ENCODE measurements at places on chromosomes 6 and 20. TPM values are rescaled to one million over a fixed set of nuclear protein-coding genes. Genes with fewer than 3 reads are reported as not detected.
A peak's percentile ranks its signal among the peaks of the same experiment; 100 is the strongest.

DNA sequence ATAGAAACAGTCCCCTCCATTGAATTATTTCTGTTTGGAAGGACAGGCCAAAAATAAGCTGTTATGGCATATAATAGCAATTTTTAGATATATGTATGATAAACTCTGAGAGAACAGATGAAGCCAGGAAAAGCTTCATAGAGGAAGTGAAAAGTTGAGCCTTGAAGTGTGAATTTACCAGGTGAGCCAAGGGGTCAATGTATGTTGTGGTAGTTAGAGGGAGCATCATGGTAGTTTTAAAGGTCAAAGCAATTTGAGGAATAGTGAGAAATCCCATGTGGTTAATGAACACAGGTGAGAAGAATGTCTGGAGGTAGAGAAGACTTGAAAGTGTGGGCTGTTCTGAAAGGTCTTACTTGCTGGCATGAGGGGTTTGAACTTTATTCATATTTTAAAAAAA, 47.0 kb downstream of the COL19A1 start:
- H3K36me3 ChIP-seq: no peaks in the 10 kb centered on the region
- no peaks in the 10 kb centered on the region for H3K27me3 ChIP-seq
- DNase-seq: no peak
- H3K4me3 ChIP-seq: no peak overlapping the region
- H3K4me1 ChIP-seq: no peaks in the 10 kb centered on the region

Gene PLCB4
- 17.7 TPM for total RNA-seq

- H3K36me3 ChIP-seq: no peaks in the 10 kb centered on the region
- peak overlapping the region; percentile 10 for H3K27ac ChIP-seq
- H3K4me3 ChIP-seq: peak overlapping the region; percentile 67
- H3K4me1 ChIP-seq: peaks cover 4% of the 10 kb centered on the region
- DNase-seq: no peak
These were observed 1.7 kb downstream of the NECAB3 start for GRCh38 chr20:33672426-33673113.

GRCh38 chr6:168943231-168943905, 310.3 kb downstream of the THBS2 start:
- H3K4me1 ChIP-seq: no peaks in the 10 kb centered on the region
- no peaks in the 10 kb centered on the region for H3K27me3 ChIP-seq
- no peak overlapping the region for H3K27ac ChIP-seq
- no peaks in the 10 kb centered on the region for H3K36me3 ChIP-seq
- DNase-seq: no peak
- H3K4me3 ChIP-seq: no peak overlapping the region

DNA sequence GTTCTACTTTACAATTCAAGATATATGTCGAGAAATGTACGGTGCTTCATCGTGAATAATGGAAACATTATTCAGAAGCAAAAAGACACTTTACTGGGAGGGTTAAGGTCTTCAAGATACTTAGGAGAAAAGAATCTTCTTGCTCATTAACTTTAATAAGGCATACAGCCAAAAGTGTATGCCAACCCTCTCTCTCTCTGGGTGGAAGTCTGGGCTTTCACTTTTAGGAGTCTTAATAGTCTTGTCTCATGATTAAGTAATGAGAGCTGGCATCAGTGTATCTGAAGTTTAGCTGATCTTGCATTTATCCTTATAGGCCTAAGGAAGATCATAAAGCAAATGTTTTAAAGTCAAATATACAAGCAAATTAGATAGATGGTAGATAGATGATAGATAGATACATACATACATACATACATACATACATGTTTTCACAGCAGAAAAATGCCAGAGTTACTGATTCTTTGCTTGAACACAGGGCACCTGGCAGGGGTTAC, 21.5 kb downstream of the OLIG3 start:
- no peaks in the 10 kb centered on the region for H3K4me1 ChIP-seq
- H3K27ac ChIP-seq: no peak overlapping the region
- no peaks in the 10 kb centered on the region for H3K27me3 ChIP-seq
- H3K4me3 ChIP-seq: no peak overlapping the region

GRCh38 chr6:169315830-169316614, 62.4 kb upstream of the THBS2 start:
- no peak for DNase-seq
- H3K4me3 ChIP-seq: no peak overlapping the region
- H3K4me1 ChIP-seq: no peaks in the 10 kb centered on the region
- H3K27ac ChIP-seq: no peak overlapping the region

- H3K27ac ChIP-seq: peak overlapping the region; percentile 89
- peak overlapping the region; percentile 89 for H3K4me3 ChIP-seq
These were observed 2.5 kb downstream of the RPL10A start for GRCh38 chr6:35470663-35471120.

Gene THBD
- 28.2 TPM for total RNA-seq

GRCh38 chr20:36836591-36837269, 39.2 kb upstream of the TLDC2 start:
- no peaks in the 10 kb centered on the region for H3K27me3 ChIP-seq
- H3K27ac ChIP-seq: peak overlapping the region; percentile 46
- no peak overlapping the region for H3K4me3 ChIP-seq
- no peaks in the 10 kb centered on the region for H3K36me3 ChIP-seq
- no peaks in the 10 kb centered on the region for H3K4me1 ChIP-seq

DNA sequence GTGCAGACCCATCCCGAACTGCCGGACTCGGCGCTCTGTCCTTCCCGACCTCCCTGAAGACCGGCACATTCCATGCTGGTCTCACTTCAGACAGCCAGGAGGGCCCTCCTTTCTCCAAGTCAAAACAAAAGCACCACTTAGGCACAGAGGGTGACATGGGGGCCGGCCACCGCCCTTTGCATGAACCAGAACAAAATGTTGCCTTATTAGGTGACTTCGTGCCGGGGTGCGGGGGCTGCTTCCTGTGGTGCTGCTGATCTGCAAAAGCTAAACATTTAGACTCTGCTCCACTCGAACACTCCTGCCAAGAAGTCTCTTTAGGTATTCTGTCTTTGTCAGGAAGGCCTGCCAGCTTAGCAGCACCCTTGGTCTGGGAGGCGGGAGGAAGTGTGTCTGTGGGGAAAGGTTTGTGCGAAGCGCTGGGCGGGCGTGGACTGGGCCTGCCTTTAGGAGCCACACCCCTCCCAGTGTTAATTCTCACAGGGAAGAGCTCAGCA, 133.8 kb downstream of the SMOC2 start:
- H3K4me1 ChIP-seq: no peaks in the 10 kb centered on the region
- H3K4me3 ChIP-seq: peak overlapping the region; percentile 9
- H3K27ac ChIP-seq: peak overlapping the region; percentile 45
- H3K27me3 ChIP-seq: no peaks in the 10 kb centered on the region
- no peaks in the 10 kb centered on the region for H3K36me3 ChIP-seq

Gene TFAP2C
- 66.9 TPM for total RNA-seq

- H3K4me1 ChIP-seq: no peaks in the 10 kb centered on the region
- H3K27ac ChIP-seq: peak overlapping the region; percentile 25
- H3K4me3 ChIP-seq: no peak overlapping the region
- no peaks in the 10 kb centered on the region for H3K36me3 ChIP-seq
- no peaks in the 10 kb centered on the region for H3K27me3 ChIP-seq
- DNase-seq: no peak
These were observed 9.5 kb upstream of the PAQR8 start for GRCh38 chr6:52352239-52353018.

DNA sequence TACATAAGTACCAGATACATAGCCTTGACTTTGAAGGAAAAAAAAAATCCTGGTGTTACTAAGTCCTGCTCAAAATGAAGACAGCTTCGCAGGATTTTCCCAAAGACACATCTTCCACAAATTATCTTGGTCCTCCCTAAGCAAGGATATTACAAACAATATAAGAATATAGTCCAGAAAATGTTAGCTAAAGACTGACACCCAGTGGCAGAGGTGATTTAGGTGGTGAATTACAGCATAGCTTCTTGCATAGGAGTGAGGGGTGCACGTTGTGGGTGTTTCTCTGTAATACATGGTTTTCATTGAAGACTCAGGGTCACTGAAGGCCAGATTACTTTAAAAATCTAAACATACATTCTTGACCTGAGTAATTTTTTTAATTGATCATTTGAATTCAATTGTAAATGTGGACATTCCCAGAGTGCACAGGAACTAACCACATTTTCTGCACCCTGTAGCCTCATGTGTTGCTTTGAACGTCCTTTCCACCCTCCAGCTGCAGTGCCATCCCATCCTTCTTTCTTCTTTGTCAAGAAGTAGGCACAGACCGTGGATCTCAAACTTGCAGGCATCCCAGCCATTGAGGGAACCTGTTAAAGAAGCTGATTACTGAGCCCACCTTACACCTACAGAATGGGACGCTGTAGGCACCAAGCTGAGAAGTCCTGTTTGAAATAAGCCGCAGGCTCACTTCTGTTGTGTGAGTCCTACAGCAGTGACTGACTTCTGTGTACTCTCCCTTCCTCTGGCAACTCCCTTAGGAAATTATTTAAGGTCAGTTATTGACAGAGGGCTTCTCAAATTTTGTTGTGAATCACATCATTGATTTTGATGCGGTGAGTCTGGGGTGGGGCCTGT, 102.6 kb downstream of the PERP start:
- no peaks in the 10 kb centered on the region for H3K4me1 ChIP-seq
- no peaks in the 10 kb centered on the region for H3K27me3 ChIP-seq
- H3K27ac ChIP-seq: no peak overlapping the region
- no peak overlapping the region for H3K4me3 ChIP-seq
- no peak for DNase-seq

DNA sequence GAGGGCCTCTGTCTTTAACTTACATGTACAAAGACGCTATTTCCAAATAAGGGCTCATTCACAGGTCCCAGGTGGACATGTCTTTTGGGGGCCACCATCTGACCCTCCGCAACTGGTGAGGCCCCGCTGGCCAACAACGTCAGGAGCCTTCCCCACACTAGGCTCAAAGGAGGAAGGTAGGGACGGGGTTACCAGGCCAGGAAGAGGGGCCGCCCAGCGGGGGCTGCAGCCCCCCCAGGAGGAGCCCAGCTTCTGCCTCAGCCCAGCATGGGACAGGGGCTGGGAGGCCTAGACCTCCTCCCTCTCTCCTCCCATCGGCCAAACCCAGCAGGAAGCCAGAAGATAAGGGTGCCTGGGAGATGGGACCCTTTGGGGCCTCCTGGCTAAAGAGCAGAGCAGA, 142.7 kb downstream of the TAF4 start:
- no peaks in the 10 kb centered on the region for H3K27me3 ChIP-seq
- no peaks in the 10 kb centered on the region for H3K4me1 ChIP-seq
- no peak overlapping the region for H3K27ac ChIP-seq
- DNase-seq: no peak

DNA sequence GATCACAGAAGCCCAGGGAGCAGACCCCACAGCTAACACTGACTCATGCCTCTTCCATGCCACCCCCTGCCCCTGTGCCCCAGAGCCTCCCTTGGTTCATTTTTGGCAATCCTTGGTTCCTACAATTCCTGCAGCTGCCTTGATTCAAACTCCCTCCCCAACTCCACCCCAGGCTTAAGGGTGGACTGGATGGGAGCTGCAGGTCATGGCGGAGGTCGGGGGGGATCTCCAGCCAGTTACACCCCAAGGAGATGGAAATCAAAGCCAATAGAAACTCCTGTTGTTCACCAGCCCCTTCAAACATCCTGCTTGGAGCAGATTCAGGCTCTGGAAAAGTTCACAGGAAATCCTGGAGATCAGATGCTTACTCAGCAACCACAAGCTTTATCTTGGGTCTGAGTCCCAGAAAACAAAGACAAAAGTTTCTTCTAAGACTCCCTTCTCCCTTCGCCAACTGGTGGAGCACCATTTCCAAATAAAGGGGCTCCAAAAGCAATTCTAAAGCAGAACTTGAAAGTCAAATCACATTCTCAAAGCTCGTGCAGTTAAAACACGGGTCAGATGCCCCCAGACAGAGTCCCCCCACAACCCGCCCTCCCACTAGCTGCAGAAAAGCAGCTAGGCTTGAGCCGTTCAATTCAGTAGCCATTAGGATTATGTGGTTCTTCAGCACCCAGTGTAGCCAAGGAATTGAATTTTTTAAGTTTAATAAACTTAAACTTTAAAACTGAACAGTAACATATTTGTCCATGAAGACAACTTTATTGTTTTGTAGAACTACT, 149.5 kb downstream of the ANKRD60 start:
- H3K36me3 ChIP-seq: no peaks in the 10 kb centered on the region
- peak; percentile 13 for DNase-seq
- H3K27ac ChIP-seq: peak overlapping the region; percentile 59
- no peaks in the 10 kb centered on the region for H3K27me3 ChIP-seq
- no peak overlapping the region for H3K4me3 ChIP-seq
- no peaks in the 10 kb centered on the region for H3K4me1 ChIP-seq

Data from breast epithelium (tissue), 4 donors.